ENCODE measurements at places on chromosomes 7 and 10. TPM values are rescaled to one million over a fixed set of nuclear protein-coding genes. Genes with fewer than 3 reads are reported as not detected.

BHLHA15 gene
- total RNA-seq: 4.4 TPM

CCL24 gene
- total RNA-seq: not detected

SH2B2 gene
- total RNA-seq: 3.3 TPM

NKX1-2 gene
- 0.02 TPM for total RNA-seq

GSTO2 gene
- total RNA-seq: 86.5 TPM

CYP3A4 gene
- total RNA-seq: not detected

HHEX gene
- total RNA-seq: 21.6 TPM

PGAM2 gene
- not detected for total RNA-seq

RBP4 gene
- total RNA-seq: not detected

PLOD3 gene
- total RNA-seq: 130 TPM

NKX2-3 gene
- 0.25 TPM for total RNA-seq

SYT15 gene
- 0.17 TPM for total RNA-seq

CLDN4 gene
- 24.9 TPM for total RNA-seq

NT5C2 gene
- total RNA-seq: 220 TPM

ENKUR gene
- not detected for total RNA-seq

GIMAP7 gene
- not detected for total RNA-seq

PALD1 gene
- 6.6 TPM for total RNA-seq

OR2A7 gene
- total RNA-seq: not detected

OPN4 gene
- not detected for total RNA-seq

CRPPA gene
- 0.38 TPM for total RNA-seq

SH2D4B gene
- not detected for total RNA-seq

TFEC gene
- total RNA-seq: 0.06 TPM

RPEL1 gene
- total RNA-seq: 0.17 TPM

TIAL1 gene
- total RNA-seq: 67.4 TPM

TACR2 gene
- not detected for total RNA-seq

AUTS2 gene
- 7.4 TPM for total RNA-seq

MMP21 gene
- not detected for total RNA-seq

PKD1L1 gene
- total RNA-seq: 0.05 TPM

PLPP4 gene
- not detected for total RNA-seq

CALY gene
- 0.20 TPM for total RNA-seq

RNF32 gene
- total RNA-seq: 1.4 TPM

GATAD1 gene
- 47.7 TPM for total RNA-seq

CRHR2 gene
- not detected for total RNA-seq

DLX5 gene
- not detected for total RNA-seq

EBF3 gene
- not detected for total RNA-seq

CTAGE6 gene
- total RNA-seq: 0.95 TPM

CPA2 gene
- total RNA-seq: 0.75 TPM

PTF1A gene
- total RNA-seq: not detected

DEPP1 gene
- 0.89 TPM for total RNA-seq

CALML5 gene
- total RNA-seq: not detected

OR13A1 gene
- total RNA-seq: not detected

SPDYE1 gene
- not detected for total RNA-seq

GHRHR gene
- total RNA-seq: not detected

HOXA9 gene
- total RNA-seq: 7.8 TPM

CALHM1 gene
- not detected for total RNA-seq

JCAD gene
- 19.1 TPM for total RNA-seq

FOXP2 gene
- total RNA-seq: not detected

SFRP4 gene
- 0.09 TPM for total RNA-seq

MAT1A gene
- total RNA-seq: 0.61 TPM

LIPK gene
- total RNA-seq: not detected

ZP3 gene
- 20.2 TPM for total RNA-seq

Data from NCI-H460 (cell line).